Fibroblast of lung (primary cell): ENCODE measurements at places on chromosomes 1 and 21. TPM values are rescaled to one million over a fixed set of nuclear protein-coding genes. Genes with fewer than 3 reads are reported as not detected.
A peak's percentile ranks its signal among the peaks of the same experiment; 100 is the strongest.

DNA sequence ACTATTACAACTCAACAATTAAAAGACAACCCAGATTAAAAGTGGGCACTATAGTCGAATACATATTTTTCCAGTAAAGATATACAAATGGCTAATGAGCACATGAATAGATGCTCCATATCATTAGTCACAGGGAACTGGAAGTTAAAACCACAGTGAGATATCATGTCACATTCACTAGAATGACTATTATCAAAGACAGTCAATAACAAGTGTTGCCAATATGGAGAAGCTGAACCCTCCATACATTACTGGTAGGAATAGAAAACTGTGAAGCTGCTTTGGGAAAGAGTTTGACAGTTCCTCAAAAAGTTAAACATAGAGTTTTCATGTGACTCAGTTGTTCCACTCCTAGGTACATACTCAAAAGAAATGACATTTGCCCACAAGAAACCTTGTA lies 30.6 kb upstream of the MRPS6 start:
- H3K4me3 ChIP-seq, result no peak overlapping the region
- DNase-seq, result no peak
- H3K27ac ChIP-seq, result no peak overlapping the region
- H3K4me1 ChIP-seq, result no peaks in the 10 kb centered on the region

DNA sequence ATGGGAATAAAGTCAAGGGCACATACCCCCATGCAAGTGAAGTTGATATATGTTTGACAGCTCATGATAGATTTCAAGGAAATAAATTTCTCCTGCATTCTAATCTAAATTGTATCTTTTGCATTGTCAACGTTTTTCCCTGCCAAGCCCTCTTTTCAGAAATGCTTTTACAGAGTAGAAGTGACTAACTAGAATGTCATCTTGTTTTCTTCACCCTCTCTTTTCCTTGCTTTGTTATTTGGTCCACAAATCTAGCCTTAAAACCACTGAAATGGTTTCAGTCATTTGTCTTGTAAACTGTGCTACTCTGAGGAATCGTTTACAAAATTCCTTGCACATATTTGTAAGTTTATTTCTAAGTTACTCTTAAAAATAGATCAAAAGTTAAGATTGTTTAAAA lies 600.8 kb upstream of the CXADR start:
- H3K27me3 ChIP-seq, result no peaks in the 10 kb centered on the region
- no peak overlapping the region for H3K4me3 ChIP-seq
- H3K36me3 ChIP-seq, result no peaks in the 10 kb centered on the region
- H3K4me1 ChIP-seq, result no peaks in the 10 kb centered on the region
- DNase-seq, result peak; percentile 4

Gene FMOD
- 2.9 and 9.0 TPM in 2 replicates for polyA plus RNA-seq

Gene ACTRT2
- polyA plus RNA-seq, result not detected in 2 replicates

Gene PTGS2
- 3.1 and 5.2 TPM in 2 replicates for polyA plus RNA-seq
